Ascending aorta (tissue), 2 donors: ENCODE measurements at places on chromosomes 2 and 18.

- no peaks in the 10 kb centered on the region for H3K36me3 ChIP-seq
- no peaks in the 10 kb centered on the region for H3K27me3 ChIP-seq
- peak; percentile 56 for DNase-seq
- H3K27ac ChIP-seq, result no peak overlapping the region
- no peak overlapping the region for H3K4me3 ChIP-seq
- no peaks in the 10 kb centered on the region for H3K4me1 ChIP-seq
Observed at GRCh38 chr2:240631548-240632305, 6.4 kb downstream of the GPR35 start.

GRCh38 chr18:28015671-28016070 is 161.3 kb downstream of the CDH2 start:
- DNase-seq, result no peak
- no peak overlapping the region for H3K4me3 ChIP-seq
- no peaks in the 10 kb centered on the region for H3K27me3 ChIP-seq
- no peaks in the 10 kb centered on the region for H3K4me1 ChIP-seq

- H3K27ac ChIP-seq, result peak overlapping the region; percentile 97
- no peaks in the 10 kb centered on the region for H3K36me3 ChIP-seq
- H3K27me3 ChIP-seq, result no peaks in the 10 kb centered on the region
- peaks cover 64% of the 10 kb centered on the region for H3K4me1 ChIP-seq
- no peak overlapping the region for H3K4me3 ChIP-seq
Observed at GRCh38 chr2:42921721-42922120, 129.3 kb upstream of the HAAO start.

DNA sequence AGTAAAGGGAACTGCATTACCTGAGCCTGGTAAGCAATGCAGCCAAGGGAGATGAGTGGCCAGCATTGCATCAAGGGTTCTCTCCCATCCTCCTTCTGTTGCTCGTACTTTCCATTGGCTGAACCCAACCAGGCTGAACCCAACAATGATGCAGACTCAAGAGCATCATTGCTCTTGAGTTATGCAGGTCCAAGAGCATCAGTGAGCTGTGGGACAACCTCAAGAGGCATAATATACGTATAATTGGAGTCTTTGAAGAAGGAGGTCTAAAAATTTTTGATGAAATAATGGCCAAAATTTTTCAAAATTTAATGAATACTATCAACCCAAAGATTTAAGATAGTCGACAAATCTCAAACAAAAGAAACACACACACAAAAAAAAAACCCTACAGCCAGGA is 213.0 kb downstream of the RNF152 start:
- no peak for DNase-seq
- no peak overlapping the region for H3K27ac ChIP-seq
- H3K27me3 ChIP-seq, result no peaks in the 10 kb centered on the region
- no peaks in the 10 kb centered on the region for H3K4me1 ChIP-seq

GRCh38 chr2:177332026-177332991 is 60.3 kb upstream of the AGPS start:
- H3K27ac ChIP-seq, result peak overlapping the region; percentile 39
- peak overlapping the region; percentile 33 for H3K4me3 ChIP-seq
- DNase-seq, result no peak
- no peaks in the 10 kb centered on the region for H3K27me3 ChIP-seq
- H3K4me1 ChIP-seq, result no peaks in the 10 kb centered on the region

DNA sequence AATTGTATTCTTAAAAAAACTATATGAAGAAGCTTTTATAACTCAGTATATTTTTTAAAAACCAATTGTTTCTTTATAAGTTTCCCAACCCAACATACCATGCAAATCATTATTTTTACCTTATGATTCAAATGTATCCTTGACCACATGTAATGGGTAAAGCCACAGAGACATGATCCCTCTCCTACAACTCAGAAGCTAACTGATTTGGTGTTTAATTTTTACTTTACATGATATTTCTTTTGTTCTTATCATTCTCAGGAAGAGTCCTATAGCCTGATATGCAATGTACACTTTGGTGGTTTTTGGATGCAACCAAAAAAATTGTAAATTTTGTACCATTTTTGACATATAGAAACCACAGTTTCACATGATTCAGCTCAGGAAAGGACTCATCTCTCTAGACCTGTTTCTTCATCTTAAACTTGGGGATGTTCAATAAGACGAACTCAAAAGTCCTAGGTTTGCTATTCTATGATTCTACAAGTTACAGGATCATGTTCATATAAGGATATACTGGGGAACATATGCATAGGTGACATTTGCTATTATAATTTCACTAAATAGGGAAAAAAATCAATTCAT is 85.2 kb upstream of the RBBP8 start:
- DNase-seq, result no peak
- H3K36me3 ChIP-seq, result no peaks in the 10 kb centered on the region
- no peaks in the 10 kb centered on the region for H3K27me3 ChIP-seq
- H3K27ac ChIP-seq, result no peak overlapping the region
- no peaks in the 10 kb centered on the region for H3K4me1 ChIP-seq
- H3K4me3 ChIP-seq, result no peak overlapping the region

DNA sequence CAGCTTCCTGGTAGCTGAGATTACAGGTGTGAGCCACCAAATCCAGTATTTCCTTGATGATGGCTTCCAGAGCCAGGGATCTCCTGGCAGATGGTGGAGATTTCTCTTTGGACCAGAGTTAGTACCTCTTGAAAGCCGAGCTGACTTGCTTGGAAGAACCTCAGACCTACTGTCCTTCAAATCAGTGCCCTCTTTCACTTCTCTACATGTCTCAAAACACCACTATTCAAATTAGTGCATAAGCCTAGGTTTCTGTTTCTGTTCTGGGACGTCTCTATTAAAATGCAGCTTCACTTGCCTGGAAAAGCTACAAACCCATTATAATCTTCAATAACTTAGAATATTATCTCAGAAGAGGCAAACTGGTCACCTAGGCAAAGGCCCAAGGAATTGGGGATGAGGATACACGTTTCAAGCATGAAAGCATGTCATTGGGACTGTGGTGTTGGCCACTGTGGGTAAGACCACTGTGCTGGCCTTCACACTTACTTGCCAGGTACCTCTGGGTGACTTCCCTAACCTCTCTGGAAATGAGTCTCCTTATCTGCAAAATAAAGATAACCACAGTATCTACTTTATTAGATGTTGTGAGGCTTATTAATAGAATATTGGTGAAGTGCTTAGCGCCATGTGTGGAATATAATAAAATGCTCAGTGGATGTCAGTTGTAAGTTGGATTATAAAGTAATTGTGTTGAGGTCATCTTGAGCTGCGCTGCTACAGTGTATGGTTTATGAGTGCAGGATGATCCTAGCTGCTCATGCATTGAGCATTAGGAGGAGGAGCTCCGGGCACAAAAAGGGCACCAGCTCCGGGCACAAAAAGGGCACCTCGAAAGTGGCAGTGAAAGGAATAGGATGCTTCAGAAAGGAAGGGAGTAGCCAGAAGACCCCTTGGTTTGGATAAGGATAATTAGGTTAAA is 84.5 kb downstream of the DOCK10 start:
- no peaks in the 10 kb centered on the region for H3K36me3 ChIP-seq
- H3K27me3 ChIP-seq, result no peaks in the 10 kb centered on the region
- no peak for DNase-seq
- H3K4me1 ChIP-seq, result peaks cover 17% of the 10 kb centered on the region
- H3K27ac ChIP-seq, result peak overlapping the region; percentile 4
- no peak overlapping the region for H3K4me3 ChIP-seq

DNA sequence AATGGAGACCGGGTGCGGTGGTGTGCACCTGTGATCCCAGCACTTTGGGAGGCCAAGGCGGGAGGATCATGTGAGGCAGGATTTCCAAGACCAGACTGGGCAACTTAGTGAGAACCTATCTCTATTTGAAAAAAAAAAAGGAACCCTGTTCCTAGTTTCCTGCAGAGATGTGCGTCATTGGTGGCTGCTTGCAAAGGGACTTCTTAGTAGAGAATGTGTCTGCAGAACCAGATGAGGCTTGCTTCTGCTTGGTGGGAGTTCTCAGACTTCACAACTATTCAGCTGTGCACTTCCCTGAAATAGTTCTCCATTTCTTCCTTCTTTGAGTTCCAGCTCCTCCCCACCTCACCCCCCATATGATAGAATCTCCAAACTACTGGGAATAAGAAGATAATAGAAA is 22.3 kb downstream of the ZCCHC2 start:
- H3K27ac ChIP-seq, result no peak overlapping the region
- peak; percentile 14 for DNase-seq
- no peaks in the 10 kb centered on the region for H3K4me1 ChIP-seq
- H3K4me3 ChIP-seq, result no peak overlapping the region
- H3K36me3 ChIP-seq, result peaks cover 49% of the 10 kb centered on the region

- H3K27me3 ChIP-seq, result no peaks in the 10 kb centered on the region
- DNase-seq, result no peak
- H3K36me3 ChIP-seq, result no peaks in the 10 kb centered on the region
- H3K4me1 ChIP-seq, result peaks cover 8% of the 10 kb centered on the region
Observed at GRCh38 chr2:226657340-226658053, 142.1 kb downstream of the IRS1 start.

- no peaks in the 10 kb centered on the region for H3K4me1 ChIP-seq
- H3K27me3 ChIP-seq, result no peaks in the 10 kb centered on the region
- DNase-seq, result no peak
- no peaks in the 10 kb centered on the region for H3K36me3 ChIP-seq
Observed at GRCh38 chr18:31100436-31101182, 1.6 kb downstream of the DSC2 start.

DNA sequence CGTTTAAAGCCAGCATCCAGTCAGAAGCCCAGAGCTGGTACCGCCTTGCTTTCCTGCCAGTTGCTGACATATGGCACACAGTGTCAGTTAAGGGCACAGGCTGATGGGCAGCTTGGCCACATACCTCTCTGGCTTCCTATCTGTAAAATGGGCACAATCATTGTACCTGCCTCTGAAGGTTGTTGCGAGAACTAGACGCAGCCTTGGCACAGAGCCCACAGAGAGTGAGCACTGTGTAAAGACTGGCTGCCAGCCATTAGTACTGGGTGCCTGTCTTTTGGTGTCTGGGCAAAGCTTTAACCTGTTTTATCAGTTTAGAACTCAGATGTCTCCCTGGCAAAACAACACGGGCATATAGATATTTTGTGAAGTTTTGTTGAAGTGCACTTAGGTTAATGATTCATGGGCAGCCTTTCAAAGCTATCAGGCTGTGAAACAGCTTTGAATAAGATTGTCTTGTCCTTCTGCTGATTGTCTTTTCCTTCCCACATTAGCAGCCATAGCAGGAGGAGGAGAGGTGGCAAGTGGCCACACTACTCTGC is 269.5 kb downstream of the NEDD4L start:
- no peaks in the 10 kb centered on the region for H3K4me1 ChIP-seq
- H3K27me3 ChIP-seq, result no peaks in the 10 kb centered on the region
- H3K36me3 ChIP-seq, result no peaks in the 10 kb centered on the region
- no peak overlapping the region for H3K27ac ChIP-seq
- no peak overlapping the region for H3K4me3 ChIP-seq
- no peak for DNase-seq

GRCh38 chr2:179251870-179252269 is 12.8 kb downstream of the SESTD1 start:
- H3K27me3 ChIP-seq, result no peaks in the 10 kb centered on the region
- H3K36me3 ChIP-seq, result no peaks in the 10 kb centered on the region
- no peak for DNase-seq
- H3K27ac ChIP-seq, result no peak overlapping the region

GRCh38 chr2:201813996-201814760 is 7.8 kb downstream of the CDK15 start:
- H3K4me3 ChIP-seq, result no peak overlapping the region
- H3K27ac ChIP-seq, result no peak overlapping the region
- H3K36me3 ChIP-seq, result no peaks in the 10 kb centered on the region

DNA sequence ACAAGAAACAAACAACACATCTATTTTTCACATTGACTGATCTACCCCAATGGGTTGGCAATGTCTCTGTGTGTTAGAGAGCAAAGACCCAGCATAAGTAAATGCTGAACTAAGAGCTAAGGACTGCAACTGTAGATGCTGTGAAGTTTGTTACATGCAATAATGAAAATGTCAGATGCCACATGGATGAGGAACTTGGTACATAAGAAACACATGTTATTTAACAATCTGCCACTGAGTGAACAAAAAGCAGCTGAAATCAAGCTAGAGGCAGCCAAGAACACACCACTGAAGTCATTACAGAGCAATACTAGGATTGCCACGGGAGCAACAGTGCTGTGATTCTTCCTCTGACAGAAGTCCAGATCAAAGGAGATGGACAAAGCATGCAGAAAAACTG is 389.4 kb downstream of the CDH2 start:
- no peaks in the 10 kb centered on the region for H3K4me1 ChIP-seq
- no peak for DNase-seq
- H3K36me3 ChIP-seq, result no peaks in the 10 kb centered on the region
- no peak overlapping the region for H3K4me3 ChIP-seq
- H3K27me3 ChIP-seq, result no peaks in the 10 kb centered on the region
- no peak overlapping the region for H3K27ac ChIP-seq
